Amniotic epithelial cell (primary cell): ENCODE measurements at places on chromosomes 12 and 14.

- DNase-seq = no peak
Measured at GRCh38 chr12:64915242-64915641, 90.8 kb downstream of the TBC1D30 start.

DNA sequence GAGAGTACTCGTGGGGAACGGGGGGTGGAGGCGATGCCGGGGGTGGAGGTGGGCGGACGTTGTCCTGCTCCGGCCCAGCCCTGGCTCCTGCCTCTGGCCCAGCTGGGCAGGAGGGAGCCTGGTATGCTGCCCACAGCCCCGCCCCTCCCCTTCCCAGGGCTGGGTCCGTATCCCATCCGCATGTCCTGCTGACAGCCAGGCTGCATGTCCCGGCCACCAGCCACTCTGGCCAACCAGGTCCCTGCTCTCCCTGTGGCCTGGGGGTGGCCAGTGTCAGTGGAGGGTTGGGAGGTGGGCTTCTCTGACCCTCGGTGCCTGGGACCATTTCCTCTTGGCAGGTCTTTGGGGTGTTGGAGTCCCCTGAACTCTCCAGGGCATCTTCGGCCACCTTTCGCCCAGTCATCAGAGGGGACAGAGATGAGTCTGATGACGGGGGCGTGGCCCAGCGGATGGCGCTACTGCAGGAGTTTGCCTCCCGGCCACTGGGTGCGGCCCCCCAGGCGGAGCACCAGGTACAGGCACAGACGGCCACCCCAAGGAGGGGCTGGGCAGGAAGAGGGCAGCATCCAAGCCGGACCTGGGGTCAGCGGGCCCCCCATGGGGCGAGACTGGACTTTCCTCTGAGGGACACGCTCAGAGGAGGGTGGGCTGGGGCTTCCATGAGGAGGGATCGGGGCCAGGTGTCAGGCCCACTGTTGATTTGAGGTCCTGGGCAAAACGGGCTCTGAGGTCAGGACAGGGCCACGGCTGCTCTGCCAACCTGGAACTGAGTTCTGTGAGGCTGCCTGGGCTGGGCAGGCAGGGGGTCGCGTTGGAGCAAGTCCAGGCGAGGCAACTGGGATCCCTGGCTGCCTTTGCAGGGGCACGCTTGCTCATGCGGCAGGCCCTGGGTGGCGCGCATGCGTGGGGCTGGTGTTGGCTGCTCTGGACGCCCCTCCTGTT is 20.2 kb downstream of the CEP170B start:
- DNase-seq = no peak

DNA sequence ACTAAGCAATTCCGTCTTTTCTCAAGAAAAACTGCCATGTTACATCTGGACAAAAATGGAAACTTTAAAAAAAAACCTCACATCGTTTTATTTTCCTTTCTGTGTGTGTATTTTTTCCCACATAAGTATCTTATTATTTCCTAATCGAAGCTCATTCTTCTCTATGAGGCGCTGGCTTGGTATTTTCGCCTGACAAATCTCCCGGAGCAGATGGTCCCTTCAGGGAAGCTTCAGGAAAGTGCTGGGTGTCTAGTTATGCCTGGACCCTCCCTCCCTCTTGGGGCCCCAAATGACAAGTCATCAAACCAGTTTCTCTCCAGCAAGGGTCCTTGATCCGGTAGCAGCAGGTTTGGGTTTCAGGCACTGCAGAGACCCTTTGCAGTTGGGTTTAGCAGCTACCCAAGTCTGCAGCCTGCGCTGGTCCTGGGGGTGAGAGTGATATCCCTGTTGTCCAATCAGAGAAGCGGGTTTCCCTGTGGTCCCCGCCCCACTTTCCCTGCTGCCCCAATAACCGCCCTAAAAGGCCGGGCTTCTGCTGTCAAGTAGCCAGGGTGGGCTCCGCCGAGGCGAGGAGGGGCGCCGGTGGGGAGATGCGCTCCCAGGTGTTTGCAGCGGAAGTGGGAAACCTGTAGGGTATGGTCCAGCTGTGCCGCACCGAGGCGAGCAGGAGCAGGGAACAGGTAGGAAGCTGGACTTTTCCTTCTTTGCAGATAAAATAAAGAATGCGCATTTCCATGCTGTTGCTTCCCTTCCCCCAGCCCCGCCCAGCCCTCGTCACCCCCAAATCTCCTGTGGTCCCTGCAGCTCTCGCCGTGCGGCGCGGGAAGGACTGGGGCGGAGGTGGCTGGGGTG is at the start of gene CNTN1:
Gene CNTN1, plus strand, starts transcription at position 527 of the 852 bp plus-strand sequence.
- DNase-seq = peak; percentile 10

- peak; percentile 70 for DNase-seq
Measured at GRCh38 chr14:68786491-68787091, 6.3 kb downstream of the ZFP36L1 start.

DNA sequence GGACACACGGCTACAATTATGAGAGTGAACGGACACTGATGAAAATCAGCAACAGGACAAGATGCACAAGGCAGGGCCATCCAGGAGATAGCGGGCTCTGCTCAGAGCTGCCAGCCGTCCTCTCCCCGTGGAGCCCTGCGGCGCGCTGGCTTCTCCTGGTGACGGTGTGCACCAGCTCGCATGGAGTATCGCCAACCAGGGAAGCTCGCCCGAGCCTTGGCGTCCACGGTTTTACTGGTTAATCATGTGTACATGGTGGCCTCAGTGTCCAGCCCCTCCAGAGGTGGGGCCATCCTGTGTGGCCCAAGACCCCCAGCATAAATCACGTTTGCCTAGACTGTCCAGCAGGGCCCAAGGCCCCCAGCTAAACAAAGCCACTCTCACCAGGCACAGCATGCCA is 31.2 kb upstream of the DYNC1H1 start:
- no peak for DNase-seq

- no peak for DNase-seq
Measured at GRCh38 chr12:100953677-100954076, 159.1 kb downstream of the ANO4 start.

DNA sequence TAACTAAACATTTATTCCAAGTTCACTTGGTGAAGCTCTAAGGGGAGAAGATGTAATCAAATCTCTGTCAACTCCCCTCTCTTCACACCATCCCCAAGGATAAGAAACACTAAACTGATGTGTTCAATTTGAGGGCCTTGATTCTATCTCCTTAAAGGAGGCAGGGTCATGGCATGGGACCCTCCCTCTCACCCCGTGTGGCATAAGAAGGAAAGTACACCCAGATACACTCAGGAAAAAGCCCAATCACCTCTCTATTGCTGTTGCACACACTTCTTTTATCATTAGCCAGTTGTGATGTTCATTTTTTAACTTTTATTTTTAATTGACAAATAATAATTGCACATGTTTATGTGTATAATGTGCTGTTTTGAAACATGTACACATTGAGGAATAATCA is 35.1 kb downstream of the WASHC3 start:
- DNase-seq = no peak

GRCh38 chr14:24093207-24093900 is 757 bp upstream of the PCK2 start:
- DNase-seq = no peak

DNA sequence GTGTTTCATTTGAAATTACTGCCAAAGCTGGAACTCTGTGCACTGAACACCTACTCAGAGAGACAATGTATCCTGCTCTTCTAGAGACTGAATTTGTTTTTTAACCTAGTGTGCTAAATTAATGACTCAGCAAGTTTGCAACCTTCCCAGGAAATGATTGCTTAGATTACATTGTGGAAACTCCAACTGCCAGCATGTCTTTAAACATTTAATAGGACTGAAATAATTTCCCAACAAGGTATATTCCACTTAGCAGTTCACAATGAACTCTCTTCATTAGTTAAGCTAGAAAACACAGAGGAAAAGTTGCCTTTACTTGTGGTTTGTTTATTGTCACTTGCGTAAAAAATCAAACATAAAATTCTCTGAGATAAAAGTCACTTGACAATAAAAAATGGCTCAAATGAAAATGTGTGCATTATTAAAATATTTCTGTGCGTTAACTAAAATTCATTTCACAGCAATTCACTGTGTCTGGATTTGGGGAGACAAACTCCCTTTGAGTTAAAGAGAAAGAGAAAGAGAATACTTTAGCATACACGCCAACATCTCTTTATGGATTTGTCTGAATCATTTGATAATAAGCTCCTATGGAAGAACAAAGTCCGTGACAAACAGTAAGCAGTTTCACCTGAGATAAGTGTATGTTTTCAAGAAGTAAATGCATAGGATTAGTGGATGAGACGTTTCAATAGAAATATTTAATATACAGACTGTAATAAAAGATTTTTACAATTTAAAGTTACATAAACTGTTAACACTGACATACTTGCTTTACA is 284.0 kb downstream of the PRKD1 start:
- DNase-seq = peak; percentile 77

- peak; percentile 19 for DNase-seq
Measured at GRCh38 chr12:42969355-42969754, 379.8 kb upstream of the PRICKLE1 start.
